Mesendoderm (in vitro differentiated cells): ENCODE measurements at places on chromosomes 4 and X.

- no peak for DNase-seq
These were observed 836.5 kb upstream of the HTR2C start for GRCh38 chrX:113747274-113747973.

DNA sequence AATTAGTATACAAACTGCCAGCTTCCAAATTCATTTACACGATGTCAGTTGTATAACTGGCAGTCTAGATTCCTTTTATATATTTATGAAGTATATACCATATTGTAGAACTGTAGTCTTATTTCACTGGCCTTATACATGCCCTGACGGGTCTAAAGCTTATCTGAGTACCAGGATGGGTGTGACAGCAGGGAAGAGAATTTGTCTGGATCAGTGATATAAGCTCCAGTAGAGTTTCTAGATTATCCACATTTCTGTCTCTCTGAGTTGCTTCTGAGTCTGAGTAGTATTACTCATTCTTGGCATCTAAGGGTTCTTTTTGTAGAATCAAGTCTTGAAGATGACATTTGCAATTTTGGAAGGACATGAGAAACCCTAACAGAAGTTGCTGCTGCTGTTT lies 101.3 kb downstream of the RPA4 start:
- DNase-seq = peak; percentile 44

- DNase-seq = no peak
These were observed 270.1 kb upstream of the AGTR2 start for GRCh38 chrX:115900425-115900824.

DNA sequence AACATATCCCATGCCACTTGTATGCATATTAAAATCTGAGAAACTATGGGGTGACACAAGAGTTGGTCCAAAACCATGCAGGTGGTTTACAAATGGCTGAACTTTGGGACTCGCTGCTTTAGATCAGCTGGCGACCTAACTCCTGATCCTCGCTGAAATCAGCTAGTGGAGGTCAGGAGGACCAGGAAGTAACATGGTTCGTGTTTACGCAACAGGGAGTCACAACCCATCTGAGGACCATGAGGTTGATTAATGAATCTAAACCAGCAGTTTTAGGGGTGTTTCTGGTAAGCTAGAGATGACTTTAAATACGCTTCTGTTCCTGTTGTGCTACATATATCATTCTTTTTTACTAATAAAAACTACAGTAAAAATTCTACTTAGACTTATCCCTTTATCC lies 12.9 kb downstream of the TSPAN5 start:
- no peak for DNase-seq

GRCh38 chr4:71184195-71184781 lies 154.5 kb upstream of the SLC4A4 start:
- peak; percentile 71 for DNase-seq

- DNase-seq = no peak
These were observed 550.0 kb downstream of the IQCM start for GRCh38 chr4:149265645-149266044.

DNA sequence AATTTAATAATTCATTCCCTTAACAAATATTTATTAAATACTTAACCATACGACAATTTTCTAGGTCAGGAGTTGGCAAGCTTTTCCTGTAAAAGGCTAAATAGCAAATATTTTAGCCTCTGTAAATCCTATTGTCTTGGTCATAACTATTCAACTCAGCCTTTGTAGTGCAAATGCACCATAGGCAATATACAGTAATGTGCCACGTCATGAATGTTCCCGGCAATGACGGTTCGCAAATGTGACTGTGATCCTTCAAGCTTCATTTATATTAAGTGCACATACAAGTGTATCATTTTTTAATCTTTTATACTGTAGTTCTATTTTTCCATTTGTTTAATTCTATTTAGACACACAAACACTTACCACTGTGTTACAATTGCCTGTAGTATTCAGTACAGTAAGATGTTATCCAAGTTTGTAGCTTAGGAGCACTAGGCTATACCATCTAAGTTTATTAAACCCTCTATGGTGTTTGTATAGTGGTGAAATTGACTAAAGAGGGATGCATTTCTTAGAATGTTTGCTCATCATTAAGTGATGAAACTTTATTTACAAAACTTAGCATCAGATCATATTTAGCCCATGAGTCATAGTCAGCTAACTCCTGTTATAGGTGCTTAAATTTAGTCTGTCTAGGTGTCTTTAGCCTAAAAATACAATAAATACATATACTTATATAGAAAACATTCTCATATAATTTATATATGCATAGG lies 553.6 kb downstream of the STPG2 start:
- no peak for DNase-seq

DNA sequence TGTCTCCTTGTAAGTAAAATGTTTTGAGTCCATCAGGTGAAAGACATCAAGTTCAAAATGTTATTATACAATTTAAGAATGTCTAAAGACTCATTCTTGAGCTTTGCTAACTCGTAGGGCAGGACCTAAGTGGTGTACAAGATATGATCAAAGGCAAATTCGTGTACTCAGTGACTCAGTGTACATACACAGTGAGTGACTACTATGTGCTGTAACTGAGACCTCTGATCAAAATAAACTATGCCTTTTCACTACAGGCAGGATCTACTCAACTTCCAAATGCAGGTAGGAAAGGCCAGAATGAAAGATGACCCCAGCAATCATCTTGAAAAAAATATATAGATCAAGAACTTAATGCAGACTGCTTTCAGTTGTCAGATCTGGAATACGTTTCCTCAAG lies 49.9 kb downstream of the ADGRG2 start:
- no peak for DNase-seq

- DNase-seq = no peak
These were observed 520.2 kb downstream of the SPRY1 start for GRCh38 chr4:123916821-123917220.

DNA sequence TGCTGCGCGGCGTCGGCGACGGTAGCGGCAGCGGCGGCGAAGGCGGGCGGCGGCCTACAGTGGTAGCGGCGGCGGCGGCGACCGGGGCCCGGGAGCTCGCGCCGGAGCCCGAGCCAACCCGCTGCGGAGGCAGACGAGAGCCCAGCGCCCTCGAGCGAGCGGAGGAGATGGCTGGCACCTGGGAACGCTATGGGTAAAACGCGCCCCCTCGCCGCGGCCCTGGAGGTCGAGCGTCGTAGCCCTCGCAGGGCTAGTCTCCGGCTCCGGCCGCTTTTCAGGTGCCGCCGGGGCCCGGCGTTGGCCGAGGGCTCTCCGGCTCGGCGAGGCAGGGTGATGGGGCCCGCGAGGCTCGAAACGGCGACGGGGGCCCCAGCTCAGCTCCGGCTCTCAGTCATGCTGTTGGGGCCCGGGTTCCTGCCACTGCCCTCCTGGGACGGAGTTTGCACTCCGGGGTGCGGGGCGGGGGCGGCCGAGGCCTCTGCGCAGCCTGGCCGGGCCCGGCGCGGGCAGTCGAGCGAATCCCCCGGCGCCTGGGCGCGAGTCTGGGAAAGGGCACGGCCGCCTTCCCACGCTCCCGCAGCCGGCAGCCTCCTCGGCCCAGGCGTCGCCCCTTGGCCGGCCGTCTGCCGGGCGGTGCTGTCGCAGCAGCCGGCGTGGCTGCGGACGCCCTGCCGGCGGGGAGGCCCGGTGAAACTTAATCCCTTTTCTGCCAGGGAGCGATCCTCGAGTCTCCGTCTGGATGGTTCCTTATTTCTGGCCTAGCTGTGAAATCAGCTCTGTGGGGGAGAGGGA lies 768 bp downstream of the MID2 start:
- DNase-seq = peak; percentile 60

- DNase-seq = peak; percentile 1
These were observed 52.1 kb upstream of the CAPN6 start for GRCh38 chrX:111322231-111322855.

GRCh38 chr4:78756137-78756536 lies 20.0 kb upstream of the BMP2K start:
- no peak for DNase-seq

DNA sequence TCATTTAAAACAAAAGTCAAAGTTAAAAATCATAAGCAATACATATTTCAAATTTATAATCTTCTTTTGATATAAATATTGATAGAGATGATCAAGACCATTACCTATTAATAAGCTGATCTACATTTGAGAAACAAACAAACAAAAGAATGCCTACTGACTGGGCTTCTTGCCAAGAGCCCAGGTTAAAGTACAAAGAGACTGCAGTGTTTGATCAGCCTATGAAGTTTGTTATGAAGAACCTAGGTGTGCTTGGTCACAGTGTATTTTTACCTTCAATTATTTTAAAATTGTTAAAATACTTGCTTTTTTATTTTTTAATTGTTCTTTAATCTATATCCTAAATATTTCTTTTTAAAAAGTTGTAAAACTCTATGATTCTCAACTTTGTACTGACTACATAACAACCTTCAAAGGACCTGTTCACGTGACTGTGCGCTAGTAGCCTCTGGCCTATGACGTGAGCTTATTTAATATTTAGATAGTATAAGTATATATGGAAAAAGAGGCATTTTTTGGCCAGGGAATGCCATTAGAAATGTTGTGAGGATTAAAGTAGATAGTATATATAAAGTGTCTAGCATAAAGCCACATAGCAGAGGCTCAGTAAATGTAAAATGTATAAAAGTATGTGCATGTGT lies 11.4 kb upstream of the SLC39A8 start:
- DNase-seq = no peak

DNA sequence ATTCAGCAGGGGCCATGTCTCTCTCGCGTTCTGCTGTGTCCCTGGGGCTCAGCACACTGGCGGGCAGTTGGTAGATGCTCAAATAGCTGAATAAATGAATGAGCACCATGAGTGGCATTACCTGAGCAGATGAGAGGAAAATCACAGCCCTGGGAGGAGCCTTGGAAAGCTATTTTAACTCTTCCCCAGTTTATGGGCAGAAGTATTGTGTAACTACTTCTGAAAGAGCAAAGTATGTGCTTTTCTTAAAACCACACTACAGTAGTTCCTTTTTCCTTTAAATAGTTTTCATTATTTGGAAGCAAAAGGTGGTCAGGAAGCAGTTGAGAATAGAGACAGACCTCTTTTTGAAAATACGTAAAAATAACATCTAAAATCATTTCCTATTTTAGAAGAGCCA lies 3.0 kb upstream of the PLAC1 start:
- no peak for DNase-seq

DNA sequence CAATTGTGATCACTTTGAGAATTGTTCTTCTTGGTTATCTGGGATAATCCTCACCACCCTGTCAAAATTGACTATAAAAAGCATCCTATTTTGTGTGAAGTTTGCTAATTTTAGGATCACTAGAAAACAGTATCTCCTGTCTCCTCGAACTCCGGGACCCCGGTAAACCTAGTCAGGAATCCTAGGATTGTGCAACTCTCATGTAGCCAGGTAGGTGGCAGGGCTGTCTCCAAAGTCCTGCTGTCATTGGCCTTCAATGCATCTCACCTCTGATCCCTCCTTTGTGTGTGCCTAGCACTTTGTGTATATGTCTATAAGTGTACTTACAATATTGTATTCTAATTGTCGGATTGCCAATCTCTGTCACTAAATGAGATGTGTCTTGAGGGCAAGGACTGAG lies 1564.8 kb downstream of the RPA4 start:
- peak; percentile 18 for DNase-seq

DNA sequence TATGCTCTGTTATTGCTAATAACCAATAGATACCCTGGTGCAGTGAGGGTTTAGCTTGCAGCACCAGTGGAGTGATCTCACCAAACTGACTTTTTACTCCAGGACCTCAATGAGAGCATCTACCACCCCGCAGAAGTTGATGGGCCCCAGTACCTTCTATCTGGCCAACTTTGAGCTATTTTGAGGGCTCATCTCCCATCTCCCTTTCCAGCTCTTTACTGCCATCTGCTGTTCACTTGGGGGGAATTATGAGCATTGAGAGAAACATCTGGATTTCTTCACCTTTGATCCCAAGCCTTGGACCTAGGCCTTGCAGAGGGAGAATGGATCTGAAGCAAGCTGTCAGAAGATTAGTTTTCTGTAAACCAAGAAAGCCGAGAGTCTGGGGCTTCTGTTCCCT lies 143.6 kb downstream of the TMEM164 start:
- peak; percentile 53 for DNase-seq

DNA sequence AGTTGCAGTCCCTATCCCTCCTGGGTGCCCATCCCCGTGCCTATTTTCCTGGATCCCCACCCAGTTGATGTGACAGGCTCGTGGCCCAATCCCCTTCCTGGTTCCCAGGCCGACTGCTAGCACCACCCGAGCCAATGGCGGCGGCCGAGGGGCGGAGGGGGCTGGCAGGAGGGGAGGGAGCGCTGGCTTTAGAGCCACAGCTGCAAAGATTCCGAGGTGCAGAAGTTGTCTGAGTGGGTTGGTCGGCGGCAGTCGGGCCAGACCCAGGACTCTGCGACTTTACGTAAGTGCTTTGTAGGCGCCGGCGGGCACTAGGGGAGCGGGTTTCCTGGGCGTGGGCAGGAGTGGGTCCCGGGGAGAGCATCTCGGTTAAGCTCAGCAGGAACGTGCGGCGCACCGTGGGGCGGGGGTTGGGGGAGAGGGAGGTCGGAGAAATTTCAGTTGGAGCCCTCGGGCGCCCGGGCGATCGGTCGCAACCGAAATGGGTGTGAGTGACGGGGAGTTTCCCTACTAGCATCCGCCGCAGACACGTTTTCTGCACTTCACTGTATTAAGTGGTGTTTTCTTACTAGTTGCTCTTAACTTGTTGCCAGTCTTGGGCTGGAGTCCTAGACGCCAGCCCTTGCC lies at the start of gene PLS3:
Gene PLS3, plus strand, starts transcription at position 197 of the 627 bp plus-strand sequence. CDS start 49,077 bp downstream, outside the sequence.
- peak; percentile 93 for DNase-seq

DNA sequence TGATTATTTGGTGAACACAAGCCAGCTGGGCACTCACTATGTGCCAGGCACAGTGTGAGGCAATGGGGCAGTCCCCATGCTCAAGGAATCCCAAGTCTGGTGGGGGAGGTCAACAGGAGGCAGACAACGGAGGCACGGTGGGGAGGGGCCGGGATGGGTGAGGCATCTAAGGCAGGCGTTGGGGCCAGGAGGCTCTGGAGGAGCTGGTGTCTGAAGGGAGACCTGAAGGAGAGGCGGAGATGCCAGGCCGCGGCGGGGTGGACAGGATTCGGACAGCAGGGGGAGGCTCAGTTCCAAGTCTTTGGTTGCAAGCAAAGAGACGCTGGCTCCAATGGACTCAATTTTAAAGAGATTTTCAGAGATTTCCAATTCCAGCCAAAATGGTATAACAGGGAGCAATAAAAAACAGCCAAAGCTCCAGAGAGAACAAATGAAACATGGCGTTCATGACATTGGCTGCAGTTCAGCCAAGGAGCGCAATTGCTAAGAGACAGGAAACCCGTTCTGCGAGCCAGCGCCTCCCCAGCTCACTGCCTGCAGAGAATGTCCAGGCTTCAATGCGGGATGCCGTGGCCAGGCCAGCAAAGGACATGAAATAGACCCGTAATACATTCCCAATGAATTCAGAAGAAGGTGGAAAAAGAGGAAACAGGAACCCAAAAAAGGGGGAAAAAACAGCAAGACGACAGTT lies 105.2 kb upstream of the LRPAP1 start:
- DNase-seq = no peak

- no peak for DNase-seq
These were observed 85.9 kb downstream of the MAOA start for GRCh38 chrX:43741843-43742573.

DNA sequence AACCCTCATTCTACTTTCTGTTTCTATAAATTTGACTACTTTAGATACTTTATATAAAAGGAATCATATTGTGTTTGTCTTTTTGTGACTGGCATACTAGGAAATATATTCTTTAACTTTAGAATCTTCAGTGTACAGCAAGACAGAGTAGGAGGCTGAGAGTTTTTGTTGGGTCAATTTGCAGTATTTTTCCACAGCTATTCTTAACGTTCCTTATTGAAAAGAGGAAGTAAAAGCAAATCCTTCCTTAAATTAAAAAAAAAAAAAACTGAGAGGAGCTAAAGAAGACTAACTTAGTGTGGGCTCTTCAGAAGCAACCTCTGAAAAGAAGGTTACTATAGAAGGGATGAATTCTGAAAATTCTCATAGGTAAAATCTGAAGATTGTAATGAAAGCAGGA lies 1194.6 kb downstream of the ADGRL3 start:
- no peak for DNase-seq
